ENCODE measurements at places on chromosomes 2 and 18.

- DNase-seq: no peak
These were observed 60.1 kb downstream of the ATP8B1 start for GRCh38 chr18:57743008-57743407.

DNA sequence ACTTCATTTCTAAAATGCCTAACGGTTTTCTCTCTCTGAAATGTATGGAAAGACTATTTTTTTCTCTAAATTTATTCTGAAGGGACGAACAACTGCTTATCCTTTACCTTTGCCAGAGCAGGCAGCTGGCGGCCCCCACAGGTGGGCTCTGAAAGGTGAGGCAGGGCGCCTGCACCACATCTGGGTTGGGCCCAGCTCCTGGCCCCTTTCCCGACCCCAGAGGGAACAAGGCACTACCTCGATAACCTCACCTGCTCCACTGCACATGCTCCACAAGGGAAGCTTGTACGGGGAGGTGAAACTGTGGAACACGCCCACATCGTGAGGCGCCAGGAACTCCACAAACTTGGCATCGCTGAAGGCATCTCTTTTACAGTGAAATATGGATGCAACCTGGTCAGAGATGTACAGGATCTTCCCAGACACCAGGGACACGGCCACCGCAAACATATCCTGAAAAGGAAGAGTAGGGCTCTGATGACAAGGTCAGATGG is 17.3 kb downstream of the PER2 start:
- no peak for DNase-seq

- DNase-seq: no peak
These were observed 28.7 kb upstream of the ZEB2 start for GRCh38 chr2:144548532-144549191.

DNA sequence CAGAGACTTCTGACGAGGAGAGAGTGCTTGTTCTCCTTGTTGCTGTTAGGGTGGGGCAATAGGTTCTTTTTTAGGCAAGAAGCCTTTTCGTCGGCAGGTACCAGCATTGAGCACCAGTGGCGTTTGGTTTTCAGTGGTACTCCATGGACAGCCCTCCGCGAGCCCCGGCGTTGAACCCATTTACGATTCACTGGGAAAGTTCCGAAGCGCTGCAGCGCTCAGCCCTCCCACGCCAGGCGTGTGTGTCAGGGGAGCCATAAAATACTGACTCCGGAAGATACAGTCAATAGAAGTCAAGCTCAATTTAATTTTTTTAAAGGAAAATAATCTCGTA is 494 bp upstream of the ROCK1 start:
- peak; percentile 29 for DNase-seq

- no peak for DNase-seq
These were observed 468.0 kb downstream of the NUP35 start for GRCh38 chr2:183592271-183592670.

DNA sequence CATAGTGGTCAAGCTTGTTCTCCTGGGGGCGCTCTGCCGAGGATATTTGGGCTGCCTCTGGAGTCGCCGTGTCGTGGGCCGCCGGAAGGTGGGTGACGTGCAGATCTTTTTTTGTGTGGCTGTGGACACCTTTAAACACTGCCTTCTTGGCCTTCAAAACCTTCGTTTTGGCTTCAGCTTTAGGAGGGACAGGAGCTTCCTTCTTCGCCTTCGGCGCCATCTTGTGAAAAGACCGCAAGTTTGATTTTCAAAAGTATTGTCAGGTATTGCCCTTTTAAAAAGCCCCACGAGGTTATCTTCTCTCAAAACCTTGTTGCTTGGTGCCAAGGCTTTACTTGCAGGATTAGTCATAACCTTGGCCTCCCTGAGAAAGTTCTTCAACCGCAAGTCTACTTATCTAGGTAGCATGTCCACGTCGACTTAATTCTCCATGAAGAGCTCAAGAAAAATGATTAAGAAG is 20.8 kb downstream of the LAMA3 start:
- DNase-seq: no peak

GRCh38 chr2:119255760-119256581 is 32.3 kb downstream of the STEAP3 start:
- no peak for DNase-seq

DNA sequence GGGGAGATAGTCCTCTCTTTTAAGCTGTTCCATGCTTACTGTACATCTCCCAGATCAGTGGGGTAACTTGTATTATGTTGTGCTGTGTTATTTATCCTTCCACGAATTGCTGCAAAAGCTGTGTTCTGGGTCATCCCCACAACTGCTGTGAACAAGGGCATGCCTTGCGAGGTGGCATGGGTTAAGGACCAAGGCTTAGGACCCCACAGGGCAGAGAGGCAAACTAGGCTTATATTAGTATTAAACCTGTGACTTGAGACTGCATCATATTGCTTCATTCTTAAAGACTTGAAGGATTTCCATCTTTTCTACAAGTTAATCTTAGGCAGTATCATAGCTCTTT is 19.9 kb downstream of the RND3 start:
- DNase-seq: no peak

DNA sequence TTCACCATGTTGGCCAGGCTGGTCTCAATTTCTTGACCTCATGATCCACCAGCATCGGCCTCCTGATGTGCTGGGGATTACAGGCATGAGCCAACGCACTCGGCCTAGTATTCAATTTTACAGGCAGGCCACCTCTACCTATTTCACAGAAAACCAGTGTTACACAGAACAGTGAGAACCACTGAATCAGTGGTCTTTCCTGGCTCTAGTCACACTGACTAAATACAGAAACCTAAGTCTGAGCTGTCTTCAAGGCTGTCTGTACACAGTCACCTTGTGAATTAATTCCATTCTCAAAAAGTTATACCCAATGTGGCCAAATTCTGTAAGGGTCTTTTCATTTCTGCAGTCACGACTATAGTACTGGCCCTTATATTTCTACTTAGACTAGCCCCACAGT is 3.5 kb downstream of the RNF149 start:
- DNase-seq: no peak

All from stimulated activated CD4-positive, alpha-beta T cell treated with anti-CD3 and anti-CD28 coated beads, Interleukin-1b, Interleukin-23, amount 100 ng/mL, for 48 hours (primary cell).